ENCODE measurements at places on chromosomes 16 and 17.

DNA sequence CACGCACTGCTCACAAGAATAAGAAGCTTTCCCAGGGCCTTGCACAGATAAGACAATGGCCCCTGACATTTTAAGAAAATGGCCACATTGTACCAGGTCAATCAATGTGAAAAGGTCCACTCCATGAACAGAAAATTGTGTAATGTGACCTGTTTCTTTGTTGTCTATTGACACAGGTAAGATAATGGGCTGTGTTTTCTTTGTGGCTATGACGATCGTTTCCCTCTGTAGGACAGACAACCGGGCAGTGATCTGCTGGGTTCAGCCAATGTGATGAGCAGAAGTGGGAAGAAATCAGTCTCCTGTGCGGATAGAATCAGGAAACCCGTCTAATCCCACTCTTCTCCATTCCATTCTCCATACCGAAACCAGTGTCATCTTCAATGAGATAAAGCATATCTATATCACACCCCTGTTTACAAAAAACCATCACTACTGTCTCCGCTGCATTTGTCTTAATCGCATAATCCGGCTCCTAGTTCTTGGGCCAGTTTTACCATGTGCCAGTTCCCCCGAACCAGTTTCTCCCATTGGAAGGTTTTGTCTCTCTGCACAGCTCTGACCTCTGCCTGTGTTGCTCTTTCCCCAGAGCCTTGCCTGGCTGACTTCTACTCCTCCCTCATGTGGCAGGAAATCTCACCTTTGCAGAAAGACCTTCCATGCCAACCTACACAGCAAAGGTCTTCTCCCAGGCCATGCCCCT lies 66.9 kb upstream of the ATF7IP2 start:
- DNase-seq: no peak

DNA sequence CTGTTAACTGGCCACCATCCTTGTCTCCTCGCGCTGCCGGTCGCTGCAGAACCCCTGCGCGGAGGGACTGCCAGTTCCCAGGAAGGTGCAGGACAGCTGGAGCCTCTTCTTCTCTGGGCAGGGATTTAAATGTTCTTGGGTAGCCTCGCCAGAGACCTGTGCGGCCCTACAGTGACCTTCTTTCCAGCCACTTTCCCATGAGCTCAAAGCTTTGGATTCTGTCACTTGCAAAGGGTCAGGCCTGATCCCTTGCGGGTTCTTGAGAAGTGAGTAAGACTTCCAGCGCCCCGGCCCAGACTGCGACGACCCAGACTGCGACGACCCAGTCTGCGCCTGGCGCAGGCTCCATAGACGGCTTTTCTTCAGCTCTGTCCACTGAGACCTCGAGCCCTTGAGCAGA lies 1.4 kb upstream of the SLFN5 start:
- DNase-seq: no peak

GRCh38 chr17:69448431-69449102 lies 34.1 kb downstream of the MAP2K6 start:
- DNase-seq: no peak

GRCh38 chr17:59488805-59489204 lies 76.6 kb upstream of the DHX40 start:
- DNase-seq: no peak

DNA sequence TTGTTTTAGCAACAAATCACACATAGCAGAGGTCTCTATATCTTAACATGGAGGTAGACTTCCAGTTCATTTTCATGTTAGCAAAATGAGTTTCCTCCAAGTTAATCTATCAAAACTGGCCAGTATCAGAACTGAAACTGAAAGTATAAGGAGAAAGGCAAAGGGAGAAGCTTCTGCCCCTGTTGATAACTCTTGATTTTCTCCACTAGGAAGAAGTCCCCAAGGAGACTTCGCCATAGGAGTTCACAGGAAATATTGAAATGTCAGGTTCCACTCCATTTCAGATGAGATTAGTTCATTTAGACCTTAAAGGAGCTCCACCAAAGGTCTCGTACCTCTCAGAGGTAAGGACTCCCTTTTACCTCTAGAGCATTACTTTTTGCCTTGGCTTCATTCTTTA lies 1.2 kb upstream of the OGFOD3 start:
- DNase-seq: no peak
